ENCODE measurements at places on chromosomes 2 and 18.

DNA sequence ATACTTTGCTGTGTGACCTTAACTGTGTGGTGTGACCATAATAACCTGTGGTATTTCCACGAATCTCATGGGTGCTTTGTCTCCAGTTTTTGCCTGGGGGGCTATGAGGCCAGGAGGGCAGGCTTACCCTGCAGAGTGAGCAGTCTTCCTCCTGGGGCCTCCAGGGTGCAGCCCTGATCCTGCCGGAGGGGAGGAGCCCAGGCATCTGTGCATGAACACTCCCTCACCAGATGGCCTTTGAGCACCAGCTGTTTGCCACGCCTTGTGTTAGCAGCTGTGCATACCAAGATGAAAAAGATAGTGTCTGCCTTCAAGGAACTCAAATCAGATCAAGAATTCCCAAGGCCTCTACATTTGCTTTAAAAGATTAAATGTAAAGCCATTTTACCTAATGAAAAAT is 75.0 kb upstream of the RBM44 start:
- DNase-seq, result no peak

DNA sequence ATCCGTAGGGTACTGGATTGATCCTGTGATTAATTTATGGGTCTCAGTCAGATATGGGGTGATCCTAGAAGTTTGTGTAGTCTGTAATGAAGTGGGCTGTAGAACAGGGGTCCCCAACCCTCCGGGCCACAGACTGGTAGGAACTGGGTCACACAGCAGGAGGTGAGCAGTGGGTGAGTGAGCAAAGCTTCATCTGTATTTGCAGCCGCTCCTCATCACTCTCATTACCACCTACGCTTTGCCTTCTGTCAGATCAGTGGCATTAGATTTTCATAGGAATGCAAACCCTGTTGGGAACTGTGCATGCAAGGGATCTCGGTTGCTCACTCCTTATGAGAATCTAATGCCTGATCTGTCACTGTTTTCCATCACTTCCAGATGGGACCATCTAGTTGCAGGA is 48.8 kb downstream of the EML4 start:
- no peak for DNase-seq

DNA sequence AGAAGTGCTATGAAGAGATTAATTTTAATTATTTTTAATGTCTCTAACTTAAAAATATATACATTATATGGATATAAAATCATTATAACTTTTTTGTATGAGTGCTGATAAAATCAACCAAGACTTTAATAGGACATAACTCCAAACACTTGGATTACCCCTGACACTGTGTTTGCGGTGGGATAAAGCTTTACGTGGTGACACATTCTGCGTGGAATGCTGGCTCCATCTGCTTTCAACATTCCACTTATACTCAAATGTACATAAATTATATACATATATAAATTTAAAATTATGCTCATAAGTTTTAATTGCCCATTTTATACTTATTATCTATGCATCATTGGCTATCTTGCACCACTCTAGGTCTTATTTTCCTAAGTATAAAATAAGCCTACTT is 30.5 kb downstream of the LINC00305 start:
- DNase-seq, result no peak

GRCh38 chr2:81876624-81877023 is 1572.1 kb upstream of the LRRTM1 start:
- no peak for DNase-seq

- no peak for DNase-seq
Measured at GRCh38 chr18:12783524-12783923, 80.7 kb downstream of the PSMG2 start.

GRCh38 chr2:155310589-155310988 is 612.1 kb downstream of the KCNJ3 start:
- no peak for DNase-seq

DNA sequence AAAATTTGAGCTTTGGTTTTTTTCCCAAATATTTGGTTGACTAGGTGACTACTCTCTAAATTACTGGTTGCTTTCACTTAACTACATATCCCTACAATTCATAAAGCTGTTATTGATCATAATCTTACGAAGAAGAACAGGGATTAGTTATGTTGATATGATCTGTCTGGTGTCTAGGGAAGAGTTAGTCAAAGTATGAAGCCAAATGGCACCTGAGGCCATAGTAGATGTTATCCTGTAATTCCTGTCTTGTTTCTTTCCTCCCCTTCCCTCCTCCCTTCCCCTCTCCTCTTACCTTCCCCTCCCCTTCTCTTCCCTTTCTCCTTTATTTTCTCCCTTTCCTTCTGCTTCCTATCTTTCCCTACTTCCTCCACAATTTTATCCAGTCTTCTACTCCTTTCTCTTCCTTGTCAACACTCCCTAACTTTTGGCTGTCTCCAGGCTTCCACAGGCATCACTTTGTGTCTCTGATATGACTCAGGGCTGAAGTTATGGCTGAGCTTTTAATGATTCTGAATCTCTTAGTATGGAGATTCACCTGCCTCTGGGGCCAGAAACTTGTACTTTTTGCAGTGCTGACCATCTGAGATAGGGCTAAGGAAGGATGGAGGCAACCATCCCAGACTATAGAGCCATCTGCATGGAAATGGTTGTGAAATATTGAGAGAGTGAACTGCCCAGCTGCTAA is 149.9 kb upstream of the TCF4 start:
- DNase-seq, result no peak

DNA sequence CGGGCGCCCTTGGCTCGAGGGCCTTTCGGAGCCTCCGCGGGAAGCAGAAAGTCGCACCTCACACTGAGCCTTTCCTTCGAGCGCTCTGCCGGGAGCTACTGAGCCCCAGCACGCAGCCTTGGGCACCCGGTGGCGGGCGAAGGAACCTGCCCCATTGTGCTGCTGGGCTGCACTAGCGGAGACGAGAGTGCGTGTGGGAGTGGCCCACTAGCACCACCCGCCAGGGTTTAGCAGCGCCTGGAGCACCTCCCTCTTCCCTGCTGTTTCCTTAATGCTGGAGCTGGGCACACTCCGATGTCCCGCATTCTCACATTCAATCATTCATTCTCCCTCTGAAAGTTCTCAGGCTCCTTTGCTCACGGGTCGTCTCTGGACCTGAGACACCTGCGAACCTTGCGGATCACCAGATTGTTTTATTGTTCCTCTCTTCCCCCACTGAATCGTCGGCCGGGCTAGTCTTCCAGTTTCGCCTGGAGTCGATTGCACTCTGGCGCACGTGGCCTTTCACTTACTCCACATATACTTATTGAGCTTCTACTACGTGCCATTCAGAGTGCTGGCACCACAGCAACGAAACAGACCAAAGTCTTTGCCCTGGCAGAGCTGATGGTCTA is 8.5 kb upstream of the PAX3 start:
- DNase-seq, result no peak

DNA sequence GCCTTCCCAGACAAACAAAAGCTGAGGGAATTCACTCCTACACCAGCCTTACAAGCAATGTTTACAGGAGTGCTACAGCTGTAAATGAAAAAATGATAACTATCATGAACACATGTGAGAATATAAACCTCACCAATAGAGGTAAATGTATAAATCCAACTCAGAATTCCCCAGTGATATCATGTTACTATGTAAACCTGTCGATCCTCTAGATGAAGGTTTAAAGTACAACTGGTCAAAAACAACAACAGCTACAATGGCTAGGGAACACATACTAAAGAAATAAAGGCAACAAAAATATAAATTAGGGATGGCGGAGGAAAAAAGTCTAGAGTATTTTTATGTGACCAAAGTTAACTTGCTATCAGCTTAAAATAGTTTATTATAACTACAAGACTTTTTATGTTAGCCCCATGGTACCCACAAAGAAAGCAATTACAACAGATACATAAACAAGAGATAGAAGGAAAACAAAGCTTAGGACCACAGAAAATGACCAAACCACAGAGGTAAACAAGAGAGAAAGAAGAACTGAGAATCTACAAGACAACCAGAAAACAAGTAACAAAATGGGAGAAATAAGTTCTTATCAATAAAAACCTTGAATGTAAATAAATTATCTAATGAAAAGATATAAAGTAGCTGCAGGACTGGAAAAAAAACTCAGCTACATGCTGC is 8.3 kb downstream of the CERKL start:
- no peak for DNase-seq

DNA sequence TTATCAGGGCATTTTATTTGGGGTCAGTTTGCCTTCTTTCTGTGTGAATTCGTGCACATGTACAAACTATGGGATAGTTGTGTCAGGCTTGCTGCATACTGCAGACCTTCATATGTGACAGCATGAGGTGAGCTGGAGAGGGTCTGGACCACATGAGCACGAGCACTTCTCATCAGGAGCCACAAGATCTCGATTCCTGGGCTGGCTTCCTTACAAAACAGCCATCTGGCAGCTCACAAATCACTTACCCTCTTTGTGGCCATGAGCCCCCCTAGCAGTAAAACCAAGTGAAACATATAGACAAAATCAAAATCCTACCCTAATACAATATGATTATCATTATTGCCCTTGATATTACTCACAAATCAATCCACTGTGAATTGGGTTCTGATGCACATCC is 121.2 kb downstream of the MTCL1 start:
- DNase-seq, result no peak

GRCh38 chr2:31337860-31338259 is 76.7 kb downstream of the XDH start:
- no peak for DNase-seq

GRCh38 chr2:37838541-37839167 is 86.4 kb upstream of the RMDN2 start:
- DNase-seq, result no peak

DNA sequence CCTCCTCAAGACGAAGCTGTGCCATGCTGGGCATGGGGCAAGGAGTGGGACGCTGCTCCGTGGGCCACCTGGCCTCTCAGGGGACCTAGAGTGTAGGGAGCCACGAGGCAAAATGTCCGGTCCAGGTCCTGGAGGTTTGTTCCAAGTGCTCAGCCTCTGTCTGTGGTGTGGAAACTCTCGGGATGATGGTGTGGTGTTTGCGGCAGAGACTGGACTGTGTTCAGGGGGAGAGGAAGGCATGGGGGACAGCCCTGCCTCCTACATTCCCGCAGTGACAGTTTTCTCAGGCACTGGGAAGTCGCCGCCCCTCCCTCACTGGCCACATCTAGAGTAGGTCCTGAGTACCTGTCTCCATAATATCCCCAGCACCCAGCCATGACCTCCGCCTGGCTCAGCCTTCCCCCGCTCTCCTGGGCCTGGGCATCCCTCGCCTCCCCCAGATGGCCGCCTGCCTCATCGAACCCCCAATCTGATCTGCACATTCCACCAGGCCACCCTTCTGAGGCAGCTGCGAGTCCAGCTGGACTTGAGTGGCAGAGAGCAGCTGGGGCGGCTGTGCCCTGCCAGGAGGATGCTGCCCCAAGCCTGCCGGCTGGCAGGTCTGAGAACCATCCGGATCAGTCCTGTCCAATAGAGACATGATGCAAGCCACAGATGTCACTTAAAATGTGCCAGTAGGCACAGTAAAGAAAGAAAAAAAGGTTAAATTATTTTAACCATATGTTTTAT is 6.2 kb downstream of the KCNIP3 start:
- no peak for DNase-seq

- DNase-seq, result no peak
Measured at GRCh38 chr18:26477828-26478466, 70.4 kb downstream of the KCTD1 start.
